ENCODE measurements at places on chromosomes 4 and X.

DNA sequence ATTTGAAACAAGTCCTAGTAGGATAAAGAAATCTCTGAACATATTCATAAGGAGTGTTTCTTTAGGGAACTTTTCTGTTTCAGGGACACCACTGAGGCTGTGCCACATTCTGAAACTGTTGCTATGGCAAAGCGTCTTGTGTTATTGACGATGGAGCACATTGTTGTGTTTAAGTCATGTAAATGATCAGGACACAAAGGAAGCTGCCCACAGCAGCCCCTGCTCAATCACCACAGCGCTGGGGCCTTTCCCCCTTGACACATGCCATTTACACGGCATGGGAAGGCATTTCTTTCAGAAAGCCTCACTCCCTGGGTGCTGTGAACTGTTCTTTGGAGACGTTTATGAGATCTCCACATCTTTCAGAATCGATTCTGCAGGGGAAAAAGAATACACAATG is 39.8 kb upstream of the MID1 start:
- no peak for DNase-seq

- DNase-seq = no peak
These were observed 109.8 kb upstream of the PCDH7 start for GRCh38 chr4:30610361-30610760.

GRCh38 chr4:183155450-183156184 is 56.6 kb downstream of the WWC2 start:
- DNase-seq = no peak

- no peak for DNase-seq
These were observed 64.8 kb upstream of the NR0B1 start for GRCh38 chrX:30373951-30374350.

GRCh38 chr4:89803915-89804314 is 33.0 kb downstream of the SNCA start:
- DNase-seq = no peak

- no peak for DNase-seq
These were observed 24.9 kb upstream of the MAN2B2 start for GRCh38 chr4:6549890-6550620.

DNA sequence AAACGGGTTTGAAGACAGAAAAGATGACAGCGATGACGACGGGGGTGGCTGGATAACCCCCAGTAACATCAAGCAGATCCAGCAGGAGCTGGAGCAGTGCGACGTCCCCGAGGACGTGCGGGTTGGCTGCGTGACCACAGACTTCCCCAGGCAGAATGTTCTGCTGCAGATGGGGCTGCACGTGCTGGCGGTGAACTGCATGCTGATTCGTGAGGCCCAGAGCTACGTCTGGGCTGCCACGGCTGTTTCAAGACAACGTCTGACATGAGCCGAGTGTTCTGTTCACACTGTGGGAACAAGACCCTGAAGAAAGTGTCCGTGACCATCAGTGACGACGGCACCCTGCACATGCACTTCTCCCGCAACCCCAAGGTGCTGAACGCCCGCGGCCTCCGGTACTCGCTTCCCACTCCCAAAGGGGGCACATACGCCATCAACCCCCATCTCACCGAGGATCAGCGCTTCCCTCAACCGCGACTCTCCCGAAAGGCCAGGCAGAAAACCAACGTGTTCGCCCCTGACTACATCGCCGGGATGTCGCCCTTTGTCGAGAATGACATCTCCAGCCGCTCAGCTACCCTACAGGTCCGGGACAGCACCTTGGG is 319.2 kb upstream of the SLC7A11 start:
- DNase-seq = no peak

DNA sequence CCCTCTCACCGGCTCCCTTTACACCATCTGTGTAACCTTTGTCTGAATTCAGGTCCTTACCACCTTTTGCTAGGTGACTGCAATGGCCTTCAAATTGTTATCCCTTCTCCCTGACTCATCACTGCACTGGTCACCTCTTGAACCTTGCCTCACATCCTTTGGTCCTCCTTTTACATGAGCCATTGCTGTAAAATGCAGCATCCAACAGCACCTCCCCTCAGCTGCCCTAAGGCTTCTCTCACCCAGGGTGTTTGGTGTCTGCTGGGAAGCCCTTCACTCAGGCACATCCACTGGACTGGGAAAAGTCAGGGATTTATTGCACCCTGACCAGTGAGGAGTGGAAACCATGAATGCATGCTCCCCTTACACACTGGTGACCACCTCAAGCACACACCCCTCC is 192.5 kb upstream of the GATB start:
- DNase-seq = no peak

- no peak for DNase-seq
These were observed 33.7 kb downstream of the CAMK2D start for GRCh38 chr4:113727802-113728201.

DNA sequence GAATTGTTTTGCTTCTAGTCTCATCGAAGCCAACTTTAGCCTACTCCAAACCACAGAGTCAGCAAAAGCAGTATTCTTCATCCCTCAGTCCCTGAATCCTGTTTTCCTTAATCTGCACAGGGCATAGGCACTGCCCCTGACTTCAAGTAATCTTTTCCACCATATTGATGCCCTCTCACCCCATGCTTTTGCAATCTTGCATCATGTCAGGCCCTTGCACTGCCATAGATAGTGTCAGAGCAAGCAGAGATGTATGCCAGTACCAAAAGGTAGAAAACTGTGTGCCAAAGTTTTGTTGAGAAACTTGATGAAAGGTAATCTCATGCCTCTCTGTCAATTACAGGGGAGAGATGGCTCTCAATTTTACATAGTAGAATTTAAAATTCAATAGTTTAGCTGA is 131.1 kb downstream of the CFAP299 start:
- no peak for DNase-seq

- DNase-seq = no peak
These were observed 37.4 kb upstream of the RXFP1 start for GRCh38 chr4:158484173-158484885.

- DNase-seq = no peak
These were observed 128.9 kb downstream of the CEP135 start for GRCh38 chr4:56077676-56078075.

- DNase-seq = no peak
These were observed 1.3 kb upstream of the ADH7 start for GRCh38 chr4:99436462-99436861.

DNA sequence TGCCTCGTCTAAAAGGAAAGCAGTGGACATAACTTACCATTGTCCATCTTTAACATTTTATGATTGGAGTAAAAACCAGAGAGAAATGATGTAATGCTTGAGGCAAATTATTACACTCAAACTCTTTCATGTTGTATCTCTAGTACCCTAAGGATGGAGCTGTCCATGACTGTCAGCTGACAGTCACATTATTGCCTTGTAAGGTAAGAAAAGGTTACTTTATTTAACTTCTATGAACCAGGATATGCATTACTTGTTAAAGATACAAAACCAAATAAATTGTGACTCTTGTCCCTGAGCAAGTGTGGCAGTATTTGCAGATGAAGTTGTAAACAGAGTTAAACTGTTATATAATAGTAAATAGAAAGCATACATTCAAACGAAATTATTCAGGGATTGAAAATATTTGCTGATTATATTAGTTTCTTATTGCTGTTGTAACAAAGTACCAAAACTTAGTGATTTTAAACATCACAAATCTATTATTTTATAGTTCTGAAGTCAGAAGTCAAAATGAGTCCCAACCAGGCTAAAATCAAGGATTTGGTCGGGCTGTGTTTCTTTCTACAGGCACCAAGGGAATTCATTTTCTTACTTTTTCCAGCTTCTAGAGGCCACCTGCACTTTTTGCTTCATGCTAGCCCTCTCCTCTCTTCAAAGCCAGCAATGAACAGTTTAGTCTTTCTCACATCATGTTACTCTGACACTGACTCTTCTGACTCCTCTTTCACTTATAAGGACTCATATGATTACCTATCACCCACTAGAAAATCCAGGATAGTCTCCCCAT is 113.8 kb downstream of the CEP44 start:
- DNase-seq = no peak

DNA sequence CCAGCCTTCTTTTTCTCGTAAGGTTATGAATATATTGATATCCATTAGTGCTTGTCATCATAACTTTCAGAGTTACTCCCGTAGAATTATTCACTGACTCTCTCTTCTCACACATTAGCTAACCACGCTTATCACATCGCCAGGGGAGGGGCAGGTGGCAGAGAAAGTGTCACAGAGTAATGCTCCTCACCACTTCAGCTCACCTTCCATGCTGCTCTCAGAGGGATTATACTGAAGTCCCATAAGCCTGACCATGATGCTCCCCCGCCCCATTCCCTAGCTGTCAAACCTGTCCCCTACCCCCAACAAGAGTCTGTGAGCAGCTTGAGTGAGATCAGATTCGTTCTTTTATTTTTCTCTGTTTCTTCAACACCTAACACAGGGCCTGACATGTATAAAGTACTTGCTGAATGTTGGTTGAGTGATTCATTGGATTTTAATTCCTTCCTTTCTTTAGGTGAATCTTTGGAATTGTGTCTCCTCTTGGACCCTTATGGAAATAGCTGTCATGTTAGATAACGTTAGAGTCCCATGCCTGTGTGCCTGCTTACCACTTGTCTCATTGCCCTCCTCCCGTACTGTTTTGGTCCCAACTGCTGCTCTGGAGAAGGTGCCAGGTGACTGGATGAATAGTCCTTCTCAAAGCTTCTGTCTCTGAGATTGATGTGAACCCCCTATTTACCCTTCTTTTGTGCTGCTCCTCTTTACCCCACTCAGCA is 55.1 kb downstream of the RS1 start:
- DNase-seq = no peak

DNA sequence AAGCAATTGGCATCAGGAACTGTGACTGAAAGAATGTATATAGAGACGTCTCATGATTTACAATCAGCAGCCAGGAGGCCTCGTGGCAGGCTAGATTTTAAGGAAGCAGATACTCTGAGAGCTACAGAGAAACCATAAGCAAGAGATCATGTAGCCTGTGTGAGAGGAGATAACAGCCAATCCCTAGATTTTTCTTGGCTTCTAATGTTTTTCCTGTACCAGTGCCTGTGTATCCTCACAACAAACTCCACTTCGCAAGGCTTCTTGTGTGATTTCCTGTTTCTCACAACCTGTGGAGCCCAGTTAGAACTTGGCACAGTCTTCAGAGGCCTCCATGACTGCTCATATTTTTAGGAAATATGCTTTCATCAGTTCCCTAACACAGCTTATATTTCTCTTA is 147.9 kb downstream of the PTCHD1 start:
- no peak for DNase-seq

GRCh38 chrX:139842326-139843185 is 90.3 kb downstream of the ATP11C start:
- no peak for DNase-seq

- DNase-seq = no peak
These were observed 484.5 kb downstream of the PACRGL start for GRCh38 chr4:21184788-21185187.

DNA sequence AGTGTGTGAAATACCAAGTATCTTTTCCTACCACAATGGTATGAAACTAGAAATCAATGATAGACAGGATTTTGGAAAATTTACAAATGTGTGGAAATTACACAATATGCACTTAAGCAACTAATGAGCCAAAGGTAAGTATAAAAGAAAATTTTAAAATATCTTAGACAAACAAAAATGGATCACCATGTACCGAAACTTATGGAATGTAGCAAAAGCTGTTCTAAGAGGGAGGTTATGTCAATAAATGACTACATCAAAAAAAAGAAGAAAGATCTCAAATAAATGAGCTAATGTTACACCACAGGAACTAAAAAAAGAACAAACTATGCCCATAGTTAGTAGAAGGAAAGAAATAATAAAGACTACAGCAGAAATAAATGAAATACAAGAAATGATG is 1084.1 kb downstream of the TECRL start:
- DNase-seq = no peak

DNA sequence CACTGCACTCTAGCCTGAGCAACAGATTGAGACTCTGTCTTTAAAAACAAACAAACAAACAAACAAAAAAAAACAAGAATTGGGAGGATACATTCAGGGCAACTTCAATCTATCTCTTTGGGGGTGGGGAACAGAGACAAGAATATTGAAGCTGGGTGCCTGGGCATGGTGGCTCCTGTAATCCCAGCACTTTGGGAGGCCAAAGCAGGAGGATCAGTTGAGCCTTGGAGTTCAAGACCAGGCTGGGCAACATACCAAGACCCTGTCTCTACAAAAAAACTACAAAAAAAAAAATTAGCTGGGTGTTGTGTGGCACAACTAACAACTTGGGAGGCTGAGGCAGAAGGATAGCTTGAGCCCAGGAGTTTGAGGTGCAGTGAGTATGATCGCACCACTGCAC is 1.2 kb downstream of the LETM1 start:
- DNase-seq = no peak

GRCh38 chr4:188428935-188429334 is 289.7 kb downstream of the TRIML1 start:
- DNase-seq = peak; percentile 12

- DNase-seq = no peak
These were observed 235.1 kb downstream of the LDB2 start for GRCh38 chr4:16663307-16663706.

DNA sequence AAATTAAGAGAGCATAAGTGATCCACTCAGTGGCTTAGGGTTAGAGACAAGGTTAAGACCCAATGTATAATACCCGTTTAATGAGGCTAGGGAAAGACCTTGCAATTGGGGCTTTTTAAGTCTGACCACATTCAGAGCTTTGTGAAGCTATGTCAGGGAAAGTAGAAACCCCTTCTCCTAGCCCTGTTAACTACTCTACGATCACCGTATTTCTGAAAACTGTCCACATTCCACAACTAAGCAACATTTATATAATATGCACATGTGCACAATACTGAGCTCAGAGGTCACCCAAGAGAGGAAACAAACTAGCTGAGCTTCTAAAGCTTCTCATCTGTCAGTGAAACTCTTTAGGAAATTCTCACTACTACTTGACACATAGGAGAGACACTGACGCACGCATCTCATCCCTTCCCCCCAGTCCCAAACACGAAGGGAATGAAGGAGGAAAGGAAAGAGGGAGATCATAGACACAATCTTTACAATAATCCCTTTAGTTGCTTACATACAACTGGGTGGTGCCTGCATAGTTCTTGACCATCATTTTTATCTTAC is 56.2 kb downstream of the METTL14 start:
- DNase-seq = no peak

DNA sequence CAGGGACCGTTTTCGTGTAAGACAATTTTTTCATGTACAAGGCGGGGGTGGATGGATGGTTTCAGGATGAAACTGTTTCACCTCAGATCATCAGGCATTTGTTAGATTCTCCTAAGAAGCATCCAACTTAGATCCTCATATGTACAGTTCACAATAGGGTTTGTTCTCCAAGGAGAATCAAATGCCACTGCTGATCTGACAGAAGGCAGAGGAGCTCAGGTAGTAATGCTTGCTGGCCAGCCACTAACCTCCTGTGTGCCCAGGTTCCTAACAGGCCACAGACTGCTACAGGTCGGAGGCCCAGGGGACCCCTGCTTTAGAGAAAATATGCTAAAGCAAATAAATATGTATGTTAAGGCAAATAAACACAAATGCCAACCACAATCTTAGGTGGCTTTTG is 61.3 kb downstream of the PPP3CA start:
- no peak for DNase-seq

Data from RWPE1 (cell line).